ENCODE measurements at places on chromosomes 6 and 20. TPM values are rescaled to one million over a fixed set of nuclear protein-coding genes. Genes with fewer than 3 reads are reported as not detected.

Gene HLA-DQB1
- not detected for total RNA-seq

Gene MYL9
- total RNA-seq = 19.1 TPM

Gene GPX5
- not detected for total RNA-seq

Gene DNMT3B
- 4.6 TPM for total RNA-seq

Gene TSBP1
- not detected for total RNA-seq

Gene RBBP8NL
- total RNA-seq = not detected

Gene GABRR1
- not detected for total RNA-seq

Gene LHFPL5
- not detected for total RNA-seq

Gene SLC32A1
- not detected for total RNA-seq

Gene DZANK1
- 2.9 TPM for total RNA-seq

Gene C6orf163
- total RNA-seq = 0.24 TPM

Gene GPLD1
- total RNA-seq = 1.0 TPM

Gene RHAG
- 0.07 TPM for total RNA-seq

Gene NHLRC1
- 1.5 TPM for total RNA-seq

Gene TMX4
- 14.4 TPM for total RNA-seq

Gene AGER
- total RNA-seq = 1.7 TPM

Gene CD24
- 281 TPM for total RNA-seq

Gene PXDC1
- total RNA-seq = 15.2 TPM

Gene TRIM10
- total RNA-seq = not detected

Gene RRBP1
- total RNA-seq = 95.3 TPM

Gene SLC22A16
- total RNA-seq = not detected

Gene ULBP3
- 4.0 TPM for total RNA-seq

Gene CD83
- 2.7 TPM for total RNA-seq

Gene NKAPL
- total RNA-seq = not detected

Gene LPIN3
- total RNA-seq = 8.7 TPM

Gene MUC21
- total RNA-seq = not detected

Gene ZBP1
- 0.07 TPM for total RNA-seq

Gene OLIG3
- not detected for total RNA-seq

Gene IL17A
- not detected for total RNA-seq

Gene SNAP91
- total RNA-seq = 0.08 TPM

Gene VSTM2L
- 6.3 TPM for total RNA-seq

Gene SLC26A8
- total RNA-seq = not detected

Gene CLPSL1
- not detected for total RNA-seq

Gene IYD
- not detected for total RNA-seq

Gene PNRC1
- total RNA-seq = 22.9 TPM

Gene MCUR1
- 12.0 TPM for total RNA-seq

Gene CTAGE9
- total RNA-seq = not detected

Gene GFRA4
- not detected for total RNA-seq

Gene CNKSR3
- total RNA-seq = 5.9 TPM

Gene BHLHE23
- not detected for total RNA-seq

Gene AKIRIN2
- total RNA-seq = 45.4 TPM

Gene FAM184A
- total RNA-seq = not detected

Gene SAMD3
- total RNA-seq = not detected

Gene FOXF2
- 17.7 TPM for total RNA-seq

Gene FKBP1A
- total RNA-seq = 535 TPM

Gene NRSN1
- not detected for total RNA-seq

Gene SMPD2
- 14.6 TPM for total RNA-seq

Gene DDO
- not detected for total RNA-seq

Gene WFDC10B
- total RNA-seq = not detected
